ENCODE measurements at places on chromosomes 1 and 21.
A peak's percentile ranks its signal among the peaks of the same experiment; 100 is the strongest.

DNA sequence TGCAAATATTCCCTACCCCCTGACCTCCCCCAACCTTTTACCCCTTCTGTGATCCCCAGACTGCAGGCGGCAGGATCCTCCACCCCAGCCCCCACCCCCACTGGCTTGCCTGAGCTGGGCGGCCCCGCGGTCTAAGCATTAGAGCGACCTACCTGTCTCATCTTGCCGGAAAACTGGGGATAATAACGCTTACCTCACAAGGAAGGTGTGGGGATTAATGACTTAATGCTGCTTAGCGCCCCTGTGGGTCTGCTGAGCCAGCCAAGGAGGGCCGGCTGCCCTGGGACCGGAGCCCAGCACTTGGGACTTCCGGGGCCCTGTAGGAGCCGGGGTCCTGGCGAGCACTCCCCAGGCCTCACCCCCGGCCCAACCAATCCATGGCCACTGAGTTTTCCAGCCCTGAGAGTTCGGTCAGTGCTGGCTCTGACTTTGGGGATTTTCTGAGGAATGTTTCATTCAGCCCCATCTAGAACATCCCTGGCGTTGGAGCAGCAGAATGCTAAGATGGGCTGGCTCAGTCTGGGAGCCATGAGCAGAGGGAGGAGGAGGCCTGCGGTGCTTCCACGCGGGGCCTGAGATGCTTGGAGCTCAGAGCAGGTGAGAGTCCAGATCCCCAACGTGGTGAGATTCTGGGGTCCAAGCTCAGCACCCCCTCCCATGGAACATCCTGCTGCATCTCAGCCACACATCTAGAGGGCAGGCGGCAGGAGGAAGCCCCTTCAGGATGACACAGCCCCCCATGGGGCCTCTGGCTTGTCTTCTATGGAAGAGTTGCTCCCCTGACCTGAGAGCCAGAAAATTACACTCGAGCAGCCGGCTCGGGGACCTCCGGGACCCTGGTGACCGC, 97.9 kb downstream of the RIPK4 start:
- no peak for DNase-seq

DNA sequence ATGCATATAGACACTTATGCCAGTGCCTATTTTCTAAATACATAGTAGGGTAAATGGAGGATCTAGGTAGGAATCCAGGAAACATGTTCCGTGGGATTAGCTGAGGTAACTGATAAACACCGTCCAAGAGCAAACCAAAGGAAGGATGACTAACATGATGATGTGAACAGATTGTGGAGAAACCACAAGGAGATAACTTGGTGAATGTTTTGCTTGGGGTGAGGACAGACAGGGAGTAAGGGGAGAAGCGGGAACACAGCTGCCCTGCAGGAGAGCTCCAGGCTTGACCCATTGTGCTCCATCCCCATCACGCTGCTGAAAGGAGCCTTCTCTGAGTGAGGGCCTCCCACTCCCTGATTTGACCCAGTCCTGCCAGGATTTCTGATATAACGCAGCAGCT, 87.0 kb upstream of the ZC3H11B start:
- no peak for DNase-seq

DNA sequence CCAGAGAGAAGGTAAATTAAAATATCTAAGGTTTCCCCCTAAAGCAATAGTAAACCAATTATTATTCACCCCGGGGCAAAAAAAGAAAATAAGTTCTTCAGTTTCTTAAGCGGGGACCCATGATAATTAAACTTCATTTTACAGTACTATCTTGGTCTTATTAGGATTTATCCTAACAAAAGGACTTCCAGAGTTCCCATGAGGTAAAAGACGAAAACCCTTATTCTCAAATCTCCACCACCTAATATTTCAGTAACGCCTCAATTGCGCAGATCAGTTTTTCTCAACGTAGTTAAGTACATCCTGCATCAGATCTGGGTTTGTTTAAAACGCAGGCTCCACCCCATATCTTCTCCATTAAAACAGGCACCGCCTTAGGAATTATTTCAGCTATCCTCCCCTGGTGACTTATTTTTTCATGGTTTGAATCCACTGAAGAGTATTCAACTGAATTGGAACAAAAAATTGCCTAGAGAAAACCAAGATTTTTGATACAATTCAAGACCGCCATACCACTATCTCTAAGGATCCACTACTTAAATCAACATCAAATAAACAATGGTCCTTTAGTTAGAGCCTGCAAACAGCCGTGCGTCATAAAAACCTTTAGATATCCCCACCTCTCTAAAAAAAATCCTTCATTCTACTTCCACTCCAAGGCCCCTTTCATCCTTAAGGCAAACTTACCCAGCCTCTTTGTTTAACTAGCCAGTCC, 1.7 kb downstream of the MCL1 start:
- no peak for DNase-seq

- no peak for DNase-seq
These were observed 50.3 kb upstream of the CNIH3 start for GRCh38 chr1:224565611-224566406.

DNA sequence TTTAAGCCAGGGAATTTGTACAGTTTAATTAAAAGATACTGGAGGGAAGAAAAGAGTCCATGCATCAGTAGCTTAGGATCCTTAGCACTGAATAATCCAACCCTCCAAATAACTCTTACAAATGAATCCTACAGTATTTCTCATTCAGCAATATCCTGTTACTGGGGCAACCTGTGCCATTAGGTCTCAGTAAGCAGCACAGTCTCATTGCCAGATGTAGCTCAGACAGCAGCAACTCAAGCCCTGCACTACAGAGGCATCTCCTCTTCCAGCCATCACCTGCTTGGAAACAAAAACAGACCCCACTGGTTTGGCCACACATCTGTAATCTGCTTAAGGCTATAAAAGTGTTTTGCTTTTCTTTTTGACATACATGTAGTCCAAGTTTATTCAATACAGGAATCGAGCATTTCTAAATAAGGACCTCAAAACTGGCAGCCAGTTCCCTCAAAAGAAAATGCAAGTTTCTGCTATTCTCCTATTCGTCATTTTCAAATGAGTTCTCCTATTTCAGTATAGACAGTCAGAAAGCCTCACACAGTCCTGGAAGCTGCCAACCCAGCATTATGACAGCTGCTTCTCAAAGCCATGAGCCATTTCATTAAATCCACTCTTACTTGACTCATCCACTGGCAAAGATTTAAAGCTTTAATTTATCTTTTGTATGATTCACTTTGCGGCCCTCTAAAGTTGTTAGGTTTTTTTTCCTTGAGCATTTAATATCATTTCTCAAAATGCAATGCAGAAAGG, 129.0 kb downstream of the APP start:
- no peak for DNase-seq

DNA sequence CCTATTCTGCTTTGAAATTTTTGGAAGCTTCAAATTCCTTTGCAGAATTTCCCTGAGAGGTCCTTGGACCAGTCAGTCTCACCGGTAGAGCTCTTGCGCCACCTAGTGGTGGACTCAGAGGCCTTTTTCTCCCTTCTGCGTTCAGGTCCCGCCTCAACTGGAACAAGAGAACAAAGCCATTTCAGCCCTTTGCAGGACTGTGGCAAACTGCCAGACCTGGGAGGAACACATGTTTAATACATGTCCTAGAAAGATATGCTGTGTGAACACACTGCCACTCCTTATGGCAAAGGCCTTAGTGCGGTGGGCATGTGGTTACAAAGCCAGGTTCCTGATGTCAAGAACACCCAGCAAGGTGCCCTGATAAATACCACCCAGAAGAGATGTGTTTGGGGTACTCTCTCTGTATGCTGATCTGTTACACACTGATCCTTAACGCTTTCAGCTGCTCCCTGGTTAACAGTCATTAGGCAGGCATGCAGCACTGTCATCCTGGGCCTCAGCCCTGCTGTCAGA, 82.2 kb upstream of the SSX2IP start:
- DNase-seq = peak; percentile 90

DNA sequence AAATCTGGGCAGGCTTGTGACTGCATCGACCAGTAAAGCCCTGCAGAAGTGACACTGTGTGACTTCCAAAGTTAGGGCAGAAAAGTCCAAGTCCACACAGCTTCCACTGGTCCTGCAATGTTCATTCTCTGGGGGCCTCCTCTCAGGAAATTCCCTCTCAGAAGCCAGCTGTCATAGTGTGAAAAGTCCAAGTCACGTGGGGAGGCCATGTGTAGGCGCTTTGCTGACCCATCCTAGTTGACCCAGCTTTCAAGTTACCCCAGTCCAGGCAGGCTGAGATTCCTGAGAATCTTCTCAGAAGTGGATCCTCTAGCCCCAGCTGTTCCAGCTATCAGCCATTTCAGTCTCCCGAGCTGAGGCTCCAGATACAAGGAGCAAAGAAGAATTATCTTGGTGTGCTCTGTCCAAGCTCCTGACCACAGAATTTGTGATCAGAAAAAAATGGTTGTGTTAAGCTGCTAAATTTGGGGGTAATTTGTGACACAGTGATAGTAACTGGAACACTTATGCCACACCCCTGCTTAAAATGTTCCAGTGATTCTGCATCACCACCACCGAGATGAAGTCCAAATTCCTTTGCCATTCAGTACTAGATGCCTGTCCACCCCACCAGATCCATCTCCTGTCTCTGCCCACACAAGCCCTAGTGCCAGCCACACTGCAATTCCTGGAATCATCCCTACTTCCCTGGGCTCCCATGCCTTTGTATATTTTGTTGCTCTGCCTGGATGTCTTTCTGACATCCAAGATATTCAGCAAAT, 2.5 kb upstream of the STUM start:
- DNase-seq = no peak

- no peak for DNase-seq
These were observed 47.6 kb downstream of the APP start for GRCh38 chr21:26123012-26123411.

GRCh38 chr1:171198081-171198480, 13.0 kb downstream of the FMO2 start:
- DNase-seq = no peak

- no peak for DNase-seq
These were observed 51.3 kb upstream of the HOOK1 start for GRCh38 chr1:59763418-59763817.

- peak; percentile 84 for DNase-seq
These were observed 65.5 kb upstream of the LRP8 start for GRCh38 chr1:53393325-53393792.

DNA sequence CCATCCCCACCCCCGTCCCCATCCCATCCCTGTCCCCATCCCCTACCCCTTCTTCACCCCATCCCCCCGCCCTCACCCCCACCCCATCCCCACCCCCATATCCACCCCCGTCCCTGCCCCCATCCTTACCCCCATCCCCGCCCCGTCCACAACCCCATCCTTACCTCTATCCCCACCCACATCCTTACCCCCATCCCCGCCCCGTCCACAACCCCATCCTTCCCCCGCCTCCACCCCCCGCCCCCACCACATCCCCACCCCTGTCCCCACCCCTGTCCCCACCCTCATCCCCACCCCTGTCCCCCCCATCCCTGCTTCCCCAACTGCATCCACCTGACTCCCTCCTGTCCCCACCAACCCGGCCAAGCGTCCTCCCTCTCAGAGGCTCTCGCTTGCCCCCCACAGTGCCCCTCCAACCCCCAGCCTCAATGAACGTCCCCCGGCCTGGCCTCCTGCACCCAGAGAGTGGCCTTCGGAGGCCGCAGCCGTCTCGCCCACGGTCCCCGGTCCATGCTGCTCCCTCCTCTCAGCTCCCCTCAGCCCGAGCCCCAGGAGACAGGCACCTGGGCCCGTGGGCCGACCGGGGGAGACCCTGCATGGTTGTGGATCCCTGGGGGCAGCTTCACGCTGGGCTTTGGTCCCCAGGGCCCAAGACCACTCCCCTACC, 25.5 kb upstream of the C1orf159 start:
- DNase-seq = no peak

- no peak for DNase-seq
These were observed 39.4 kb upstream of the CAMK1G start for GRCh38 chr1:209544098-209544497.

DNA sequence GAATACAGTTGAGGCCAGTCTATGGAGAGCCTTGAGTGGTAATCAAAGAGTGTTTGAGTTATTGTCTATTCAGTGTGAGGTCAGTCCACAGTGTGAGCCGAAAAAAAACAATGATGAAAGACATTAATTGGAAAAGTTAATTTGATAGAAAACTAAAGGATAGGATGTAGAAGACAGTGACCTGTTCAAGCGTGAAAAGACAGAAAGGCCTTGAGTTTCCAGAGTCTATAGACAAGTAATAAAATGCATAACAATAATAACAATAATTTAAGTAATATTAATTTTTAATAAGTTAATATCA, 90.4 kb downstream of the SLC30A10 start:
- DNase-seq = no peak

GRCh38 chr1:37477198-37477931, 3.0 kb downstream of the ZC3H12A start:
- DNase-seq = no peak

- DNase-seq = no peak
These were observed 1.5 kb downstream of the FCRL4 start for GRCh38 chr1:157596384-157596783.

GRCh38 chr1:232897949-232898465, 52.4 kb upstream of the NTPCR start:
- DNase-seq = no peak

DNA sequence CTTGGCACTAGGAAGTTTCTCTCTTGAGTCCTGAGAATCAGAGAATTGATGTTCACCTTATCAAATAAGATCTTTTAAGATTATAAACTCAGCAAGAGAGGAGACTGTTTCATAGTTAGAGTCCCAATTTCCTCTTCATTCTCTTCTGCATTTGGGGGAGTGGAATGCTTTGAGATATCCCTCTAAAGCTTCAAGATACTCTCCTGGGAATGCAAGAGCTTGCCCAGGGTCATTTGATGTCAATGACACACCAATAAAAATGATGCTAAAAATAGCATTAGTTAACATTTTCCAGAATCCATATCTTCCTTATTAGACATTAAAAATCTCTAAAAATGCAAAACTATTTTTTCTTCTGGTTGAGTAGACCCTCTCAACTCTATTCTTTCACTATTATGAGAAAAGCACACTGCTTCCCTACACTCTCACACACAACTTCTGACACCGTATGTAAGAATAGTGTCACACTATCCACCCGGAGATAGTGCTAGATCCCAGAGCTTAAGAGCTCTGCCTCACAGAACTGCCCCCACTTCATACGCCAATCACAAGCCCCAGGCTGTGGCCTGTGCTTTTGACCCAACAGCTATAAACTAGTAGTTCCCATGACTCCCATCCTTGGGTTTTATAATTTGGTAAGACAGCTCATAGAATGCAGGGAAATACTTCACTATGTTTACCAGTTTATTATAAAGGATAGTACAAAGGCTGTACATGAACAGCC, 399.9 kb upstream of the RUNX1 start:
- no peak for DNase-seq

- no peak for DNase-seq
These were observed 35.0 kb upstream of the JAK1 start for GRCh38 chr1:65001231-65001792.

DNA sequence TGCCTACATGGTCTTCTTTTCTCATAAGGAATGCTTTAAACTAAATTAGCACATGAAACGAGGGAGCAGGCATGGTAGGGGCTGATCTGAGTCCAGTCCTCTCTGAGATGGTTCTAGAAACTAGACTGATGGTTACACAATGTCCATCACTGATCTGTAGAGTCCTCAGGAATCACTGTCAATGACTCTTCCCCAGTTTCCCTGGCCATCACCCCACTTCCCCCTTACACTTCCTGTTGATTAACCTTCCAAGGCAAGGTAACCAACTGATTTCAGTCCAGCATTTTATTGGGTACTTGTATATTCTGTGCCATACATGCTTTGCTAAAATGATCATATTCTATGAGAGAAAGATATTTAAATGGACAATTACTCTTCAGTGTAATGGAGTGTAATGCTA, 100.6 kb upstream of the ARTN start:
- DNase-seq = no peak

GRCh38 chr1:201346337-201346939, 31.0 kb downstream of the TNNT2 start:
- peak; percentile 52 for DNase-seq

GRCh38 chr1:152878042-152878441, at the start of gene SMCP:
SMCP (plus strand) TSS chr1:152878322; CDS start chr1:152884423, 6,101 bp downstream.
- no peak for DNase-seq
